ENCODE measurements at places on chromosomes 16 and 17. TPM values are rescaled to one million over a fixed set of nuclear protein-coding genes. Genes with fewer than 3 reads are reported as not detected.

Gene FOXC2
- total RNA-seq = not detected

Gene EIF4A3
- total RNA-seq = 78.2 TPM

Gene TTLL6
- total RNA-seq = 11.0 TPM

DNA sequence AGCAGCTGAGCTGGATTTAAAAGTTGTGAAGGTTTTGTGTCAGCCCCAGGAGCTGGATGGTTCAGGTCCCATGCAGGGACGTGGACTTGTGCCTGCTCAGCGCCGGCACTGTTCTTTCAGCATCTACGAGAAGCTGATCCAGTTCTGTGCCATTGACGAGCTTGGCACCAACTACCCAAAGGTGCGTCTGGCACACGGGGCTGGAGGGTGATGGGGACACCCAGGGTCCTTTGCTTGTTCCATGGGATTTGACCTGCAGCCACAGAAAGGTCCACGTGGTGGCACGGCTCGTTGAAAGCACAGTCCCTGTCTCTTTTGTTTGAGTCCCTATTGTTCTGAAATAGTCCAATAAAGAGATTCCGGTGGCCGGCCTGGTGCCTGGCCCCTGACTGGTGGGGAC, 18.1 kb upstream of the ITGB4 start:
- DNase-seq = no peak
- no peaks in the 10 kb centered on the region for H3K27me3 ChIP-seq
- H3K27ac ChIP-seq = peak overlapping the region; percentile 12
- H3K4me3 ChIP-seq = no peak overlapping the region

DNA sequence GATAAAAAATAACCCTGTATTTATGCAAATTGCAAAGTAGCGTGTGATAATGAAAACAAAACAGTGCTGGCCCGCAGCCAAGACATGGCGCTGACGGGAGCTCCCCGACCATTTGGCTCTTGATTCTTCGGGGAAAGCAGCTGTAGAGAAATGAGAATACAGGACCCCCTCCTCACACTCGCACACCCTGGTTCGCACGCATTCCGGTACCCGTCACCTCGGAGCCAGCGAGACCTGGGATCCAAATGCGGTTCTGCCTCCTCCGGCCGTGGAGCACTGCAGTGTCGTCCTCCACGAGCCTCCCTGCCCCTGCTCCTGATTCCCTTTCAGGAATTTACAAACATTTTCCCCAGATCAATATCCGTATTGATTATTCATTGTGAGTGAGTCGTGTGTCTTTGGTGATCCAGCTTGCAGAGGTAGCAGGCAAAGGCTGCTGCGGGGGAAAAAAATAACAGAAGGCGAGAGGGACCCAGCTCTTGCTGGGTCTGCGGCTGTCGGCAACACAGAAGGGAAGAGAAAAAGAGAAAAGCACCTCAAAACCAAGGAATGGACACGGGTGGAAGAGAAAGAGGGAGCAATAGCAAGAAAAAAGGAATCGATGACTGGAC, 184.1 kb upstream of the ZFHX3 start:
- no peaks in the 10 kb centered on the region for H3K36me3 ChIP-seq
- DNase-seq = no peak
- peaks cover 10% of the 10 kb centered on the region for H3K4me1 ChIP-seq
- H3K27me3 ChIP-seq = no peaks in the 10 kb centered on the region
- no peak overlapping the region for H3K4me3 ChIP-seq

DNA sequence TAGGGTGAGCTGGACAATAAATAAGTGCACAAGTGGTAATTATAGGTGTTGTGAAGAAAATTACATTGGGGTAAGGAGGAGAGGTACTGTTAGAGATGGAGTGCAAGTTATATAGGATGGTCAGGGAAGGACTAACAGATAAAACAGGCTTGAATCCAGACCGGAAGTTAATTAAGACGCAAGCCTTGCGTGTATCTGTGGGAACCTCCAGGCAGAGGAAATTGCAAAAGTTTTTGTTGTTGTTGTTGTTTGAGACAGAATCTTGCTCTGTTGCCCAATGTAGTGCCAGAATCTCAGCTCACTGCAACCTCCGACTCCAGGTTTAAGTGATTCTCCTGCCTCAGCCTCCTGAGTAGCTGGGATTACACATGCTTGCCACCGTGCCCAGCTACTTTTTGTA, 2.4 kb upstream of the ZNF18 start:
- no peak for DNase-seq
- H3K27me3 ChIP-seq = no peaks in the 10 kb centered on the region
- no peaks in the 10 kb centered on the region for H3K36me3 ChIP-seq
- no peak overlapping the region for H3K4me3 ChIP-seq
- H3K4me1 ChIP-seq = no peaks in the 10 kb centered on the region

DNA sequence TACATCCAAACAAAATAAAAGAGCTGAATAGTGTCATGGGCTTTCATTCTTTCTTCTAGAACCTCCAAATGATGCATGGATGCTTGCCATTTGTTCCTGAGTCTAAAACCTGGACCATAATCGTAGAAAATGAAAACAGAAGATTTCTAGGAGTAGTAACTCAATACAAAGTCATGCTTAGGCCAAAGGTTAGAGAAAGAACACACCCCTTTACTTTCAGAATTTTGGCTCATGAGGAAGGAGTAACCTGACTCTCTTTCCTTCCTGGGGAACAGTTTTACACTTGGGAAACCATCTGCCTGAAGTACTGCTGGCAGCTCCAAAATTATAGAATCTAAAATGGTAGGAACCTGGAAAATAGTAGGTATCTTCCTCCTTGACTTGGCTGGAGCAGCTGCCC, 137.2 kb downstream of the SNX11 start:
- no peaks in the 10 kb centered on the region for H3K27me3 ChIP-seq
- no peak overlapping the region for H3K4me3 ChIP-seq
- no peak for DNase-seq
- H3K36me3 ChIP-seq = no peaks in the 10 kb centered on the region

GRCh38 chr17:72646176-72646575, 446.3 kb downstream of the SLC39A11 start:
- DNase-seq = no peak
- H3K36me3 ChIP-seq = peaks cover 21% of the 10 kb centered on the region
- H3K4me3 ChIP-seq = no peak overlapping the region
- no peaks in the 10 kb centered on the region for H3K27me3 ChIP-seq

DNA sequence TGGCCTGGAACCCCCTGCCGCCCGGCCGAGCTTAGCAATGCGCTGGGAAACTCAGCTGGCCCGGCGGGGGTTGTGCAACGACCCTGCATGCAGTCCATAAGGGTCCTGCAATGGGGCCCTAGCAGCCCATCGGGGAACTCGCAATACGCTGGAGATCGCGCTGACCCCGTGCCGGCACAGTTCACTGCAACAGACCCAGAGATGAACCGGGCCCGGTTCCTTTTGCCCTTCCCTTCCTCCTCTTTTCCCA, 375 bp downstream of the SLC25A11 start:
- DNase-seq = no peak
- no peaks in the 10 kb centered on the region for H3K27me3 ChIP-seq
- peak overlapping the region; percentile 91 for H3K4me3 ChIP-seq

Measured in stomach (tissue), 19 donors.